Hematopoietic multipotent progenitor cell treated with erythropoietin and hydrocortisone succinate and interleukin-3 and kit ligand, for 8 days (in vitro differentiated cells): ENCODE measurements at places on chromosomes 2 and 18.

DNA sequence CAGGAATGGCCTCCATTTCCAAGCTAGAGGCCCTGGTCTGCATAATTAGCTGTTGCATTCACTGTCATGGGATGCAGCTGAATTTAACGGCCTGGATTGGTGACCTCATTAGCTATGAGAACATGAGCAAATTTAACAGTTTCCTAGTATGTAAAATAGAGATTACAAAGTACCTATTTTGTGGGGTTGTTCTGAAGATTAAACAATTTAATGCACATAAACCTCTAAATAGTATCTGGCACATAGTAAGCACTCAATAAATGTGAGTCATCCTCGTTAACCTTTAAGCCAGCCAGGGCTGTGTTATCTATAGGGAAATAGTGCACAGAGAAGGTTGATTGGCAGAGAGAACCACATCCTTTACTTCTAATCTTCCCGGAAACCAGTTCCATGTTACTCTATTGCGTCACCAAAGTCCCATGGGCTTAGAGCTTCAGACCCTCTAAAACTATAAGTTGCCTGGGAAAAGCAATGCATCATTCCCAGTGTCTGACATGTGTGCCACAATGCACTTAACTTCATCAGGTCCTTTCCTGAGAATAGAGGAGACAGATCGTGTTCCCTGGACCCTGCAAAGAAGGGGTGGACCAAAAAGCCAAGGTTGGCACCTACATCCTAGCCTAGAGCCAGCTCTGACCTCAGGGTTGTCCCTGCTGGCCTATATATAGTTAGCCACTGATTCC is 196.5 kb downstream of the LNPK start:
- no peak for DNase-seq

DNA sequence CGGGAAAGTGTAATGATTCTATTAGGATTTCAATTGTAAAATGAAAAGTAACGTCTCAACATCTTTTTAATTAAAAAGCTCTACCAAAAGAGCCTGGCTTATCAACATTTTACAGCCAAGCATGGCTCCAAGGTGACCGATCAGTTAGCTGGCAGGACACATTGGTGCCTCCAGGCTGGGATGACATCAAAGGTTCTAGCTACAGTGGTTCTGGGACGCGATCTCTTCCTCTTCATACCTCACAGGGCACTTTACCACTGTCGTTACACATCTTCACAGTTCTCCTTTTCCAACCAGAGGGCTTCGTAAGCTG is 693 bp downstream of the ORC2 start:
- DNase-seq: peak; percentile 78

DNA sequence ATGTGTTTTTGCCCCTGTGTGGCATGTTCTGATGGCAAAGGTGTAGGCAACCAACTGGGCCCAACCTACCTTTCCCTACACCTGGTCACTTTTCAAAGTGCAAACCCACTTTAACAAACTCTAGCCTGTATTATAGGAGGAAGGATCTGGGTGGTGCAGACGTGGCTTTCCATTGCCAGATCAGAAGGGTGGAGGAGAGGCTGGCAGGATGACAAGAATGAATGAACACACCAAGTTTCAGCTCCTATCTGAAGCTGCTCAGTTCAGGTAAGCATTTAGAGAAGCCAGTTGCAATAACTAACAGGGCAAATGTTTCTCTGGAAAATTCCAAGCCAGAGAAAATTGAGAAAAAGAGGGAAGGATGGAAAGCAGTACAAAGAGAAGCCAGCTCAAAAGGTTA is 707 bp upstream of the SERPINB7 start:
- no peak for DNase-seq

DNA sequence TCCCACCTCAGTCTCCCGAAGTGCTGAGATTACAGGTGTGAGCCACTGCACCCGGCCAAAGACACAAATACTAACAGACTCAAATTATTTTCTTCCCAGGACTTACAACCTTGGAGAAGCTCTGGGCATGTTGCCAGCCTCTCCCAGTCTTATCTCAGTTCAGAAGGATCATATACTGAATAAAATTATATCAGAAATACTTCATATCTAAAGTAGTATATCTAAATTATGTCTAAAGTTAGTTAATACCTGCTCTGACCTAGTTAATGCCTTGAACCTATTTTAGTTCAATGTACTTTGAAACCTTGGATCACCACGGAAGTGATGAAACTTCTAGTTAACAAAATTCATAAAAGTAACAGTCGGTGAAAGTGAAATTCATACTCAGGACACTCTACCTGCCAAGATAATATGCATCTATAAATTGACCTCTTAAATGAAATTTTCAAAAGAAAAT is 34.4 kb upstream of the CYBRD1 start:
- DNase-seq: no peak

- no peak for DNase-seq
These were observed 67.2 kb upstream of the HDAC4 start for GRCh38 chr2:239467956-239468490.

GRCh38 chr2:217260441-217261115 is 400.7 kb upstream of the TNP1 start:
- no peak for DNase-seq

DNA sequence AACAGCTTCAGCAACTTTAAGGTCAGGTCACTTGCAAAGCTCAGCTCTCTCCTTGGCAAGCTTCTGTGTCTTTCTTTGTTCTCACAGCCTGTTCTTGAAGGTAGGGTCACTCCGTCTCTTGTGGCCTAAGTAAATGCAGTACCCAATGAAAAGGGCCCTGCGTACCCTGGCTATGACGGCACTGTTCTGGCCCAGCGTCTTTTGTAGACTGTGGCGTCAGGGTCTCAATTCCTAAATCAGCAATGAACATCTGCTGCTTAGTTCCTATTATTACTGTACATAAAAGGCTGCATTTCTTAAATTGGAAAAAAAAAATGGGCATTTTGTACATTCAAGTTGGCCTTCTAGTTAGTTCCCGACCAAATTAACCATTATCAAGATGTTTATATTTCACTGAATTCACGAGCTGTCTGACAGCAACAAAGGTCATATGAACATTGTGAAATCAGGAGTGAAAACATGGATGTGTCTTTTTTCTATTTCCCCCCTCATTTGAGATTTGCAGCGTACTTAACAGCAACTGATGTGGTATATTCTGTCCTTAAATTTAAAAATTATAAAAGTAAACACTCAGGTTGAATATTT is 17.0 kb upstream of the MTCL1 start:
- no peak for DNase-seq

DNA sequence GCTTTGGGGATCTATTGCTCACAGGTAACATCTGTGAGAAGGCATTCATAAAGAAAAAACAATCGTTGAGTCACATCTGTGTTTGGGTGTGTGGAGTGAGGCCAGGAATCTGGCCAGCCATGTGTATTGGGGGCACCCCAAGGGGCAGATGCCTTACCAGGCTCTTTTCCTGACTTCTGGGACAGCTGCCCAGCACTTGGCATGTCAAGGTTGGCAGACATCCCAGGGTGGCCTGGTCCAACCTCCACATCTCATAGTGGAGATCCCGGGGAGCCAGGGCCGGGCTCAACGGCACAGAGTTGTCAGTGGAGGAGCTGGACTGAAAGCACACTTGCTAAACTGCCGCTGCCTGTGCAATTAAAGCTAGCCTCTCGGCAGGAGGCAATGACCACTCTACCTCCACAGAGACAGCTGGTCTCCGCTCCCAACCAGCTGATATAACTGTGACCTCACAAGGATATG is 75.3 kb upstream of the MGAT4A start:
- no peak for DNase-seq

DNA sequence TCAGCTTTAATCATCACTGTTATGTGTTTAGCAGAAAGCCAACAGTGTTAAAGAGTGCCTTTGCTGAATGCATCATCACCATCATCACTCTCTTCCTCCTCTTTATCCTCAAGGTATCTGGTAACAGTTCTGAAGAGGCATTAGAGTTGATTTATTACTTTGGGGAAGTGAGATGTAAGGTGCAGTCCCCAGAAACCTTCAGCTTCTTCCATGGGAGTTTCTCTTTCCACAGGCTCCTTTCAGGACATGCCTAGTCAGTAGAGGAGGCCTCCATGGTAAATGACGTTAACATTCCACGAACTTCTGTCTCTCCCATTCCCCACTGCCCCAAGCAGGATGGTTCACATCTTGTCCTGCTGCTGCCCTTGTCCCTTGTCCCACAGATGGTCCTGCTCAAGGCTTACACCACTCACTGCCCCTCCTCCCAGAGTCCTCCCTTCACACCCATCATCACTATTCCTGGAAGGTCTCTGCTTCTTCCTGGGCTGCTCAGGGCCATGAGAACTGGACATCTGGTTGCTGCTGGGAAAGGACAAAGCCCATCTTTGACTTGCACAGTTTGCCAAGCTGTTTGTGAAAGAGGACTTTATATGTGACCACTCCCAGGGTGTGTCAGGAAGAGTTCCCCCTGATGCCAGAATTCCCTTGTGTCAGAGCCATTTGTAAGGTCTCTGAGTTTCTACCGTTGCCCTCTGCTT is 5.3 kb upstream of the REG1A start:
- no peak for DNase-seq

DNA sequence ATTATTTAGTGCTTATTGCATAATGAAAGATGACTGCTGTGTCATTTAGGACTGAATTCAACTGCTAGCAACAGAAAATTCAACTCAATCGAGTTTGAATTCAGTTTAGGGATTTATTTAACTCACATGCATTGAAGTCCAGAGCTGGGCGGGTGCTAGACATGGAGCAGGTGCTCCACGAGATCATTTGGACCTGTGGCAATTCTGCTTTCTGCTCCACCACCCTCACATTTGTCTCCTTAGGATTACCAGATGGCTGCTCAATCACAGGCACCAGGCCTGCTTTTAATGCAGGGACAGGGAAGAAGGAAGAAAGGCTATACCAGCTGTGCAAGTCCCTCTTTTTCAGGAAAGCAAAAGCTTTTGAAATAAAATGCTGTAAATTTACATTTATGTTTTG is 572.9 kb upstream of the SLC8A1 start:
- DNase-seq: no peak

DNA sequence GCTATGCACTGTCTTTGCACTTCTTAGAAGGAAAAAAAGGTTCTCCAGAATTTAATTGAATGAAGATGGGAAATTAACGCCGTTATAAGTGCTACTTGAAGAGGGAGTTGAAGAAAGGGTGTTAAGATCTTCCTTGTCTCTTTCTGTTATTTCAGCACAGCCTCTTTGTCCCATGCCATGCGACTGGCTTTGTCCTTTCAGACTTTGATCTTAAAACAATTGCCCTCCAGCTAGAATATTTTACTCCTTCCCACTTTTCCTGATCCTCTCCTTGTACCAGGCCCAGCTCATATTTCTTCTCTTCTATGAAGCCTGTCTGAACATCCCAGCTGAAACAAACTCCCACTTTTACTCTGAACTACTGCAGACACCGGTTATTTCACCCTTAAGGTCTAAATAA is 51.4 kb downstream of the RAB27B start:
- peak; percentile 4 for DNase-seq

DNA sequence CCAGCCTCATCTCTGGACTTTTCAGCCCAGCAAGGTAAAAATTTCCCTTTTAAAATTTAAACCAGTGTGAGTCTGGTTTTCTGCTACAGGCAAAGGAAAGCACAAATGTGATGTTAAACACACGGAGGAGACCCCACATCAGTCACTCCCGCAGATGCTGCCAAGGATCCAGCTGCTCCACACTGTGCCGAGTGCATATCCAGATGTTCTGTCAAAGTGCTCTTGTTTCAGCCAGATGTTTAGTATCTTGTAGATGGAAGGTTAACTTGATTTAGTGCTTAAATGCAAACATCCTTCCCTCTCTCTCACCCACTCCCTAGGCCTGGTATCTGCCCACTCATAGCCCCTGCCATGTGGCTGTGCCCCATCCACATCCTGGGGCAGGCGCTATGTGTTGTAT is 15.8 kb upstream of the ATOH8 start:
- no peak for DNase-seq

GRCh38 chr2:85779641-85780315 is 26.0 kb downstream of the ATOH8 start:
- no peak for DNase-seq

DNA sequence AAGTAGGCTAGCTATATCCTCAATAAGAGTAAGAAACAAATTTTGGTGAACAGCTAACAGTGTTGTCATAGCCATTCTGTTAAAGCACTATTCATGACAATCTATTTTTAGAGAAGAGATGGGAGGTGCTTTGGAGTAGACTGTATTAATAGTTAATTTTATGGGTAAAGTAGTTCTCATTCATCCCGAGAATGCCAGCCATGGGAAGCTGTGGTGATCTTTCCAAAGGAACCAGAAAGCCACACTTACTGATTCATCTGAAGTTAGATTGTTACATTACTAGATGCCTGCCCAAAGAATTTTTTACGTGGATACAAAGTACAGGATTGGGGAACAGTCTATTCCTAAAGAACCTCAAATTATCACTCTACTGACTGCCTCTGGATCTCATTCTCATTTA is 74.6 kb downstream of the ZRANB3 start:
- DNase-seq: no peak

DNA sequence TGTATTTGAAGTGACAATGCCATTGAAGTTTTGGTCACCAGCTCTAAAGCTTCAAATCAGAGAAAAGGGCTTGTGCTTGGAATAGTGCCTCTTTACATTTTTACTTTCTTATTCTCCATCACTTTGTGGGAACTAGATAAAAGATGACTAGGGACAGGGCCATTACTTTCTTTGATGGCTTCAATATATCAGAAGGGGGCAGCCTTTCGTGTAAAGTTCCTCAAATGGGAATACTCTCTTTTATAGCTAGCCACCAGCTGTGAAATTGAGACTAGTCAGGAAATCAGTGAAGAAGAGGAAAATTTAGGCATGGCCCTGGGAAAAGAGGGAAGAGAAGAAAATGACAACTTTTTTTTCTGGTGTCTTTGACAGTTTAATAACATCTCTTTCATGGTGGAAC is 242.5 kb downstream of the DCC start:
- no peak for DNase-seq

DNA sequence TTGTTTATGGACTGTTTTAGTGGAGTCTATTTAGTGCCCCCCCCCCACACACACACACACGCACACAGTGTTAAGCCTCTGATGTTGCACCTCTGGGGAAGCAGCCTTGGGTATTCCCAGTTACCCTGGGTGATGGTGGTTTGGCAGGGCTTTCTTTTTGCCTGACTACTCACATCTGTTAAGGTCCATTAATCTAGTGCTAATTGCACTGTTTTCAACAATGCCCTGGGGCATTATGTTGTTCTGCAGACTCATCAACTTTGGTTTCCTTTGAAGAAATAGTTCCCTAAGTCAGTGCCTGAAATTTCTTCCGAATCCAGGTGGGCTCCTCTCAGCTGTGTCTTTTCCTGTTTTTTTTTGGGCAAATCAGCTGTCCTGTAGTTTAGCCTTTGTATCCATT is 34.7 kb downstream of the SPOPL start:
- no peak for DNase-seq

- no peak for DNase-seq
These were observed 108.2 kb downstream of the HAUS1 start for GRCh38 chr18:46212398-46212797.

GRCh38 chr2:212013626-212014025 is 525.0 kb downstream of the ERBB4 start:
- no peak for DNase-seq
